Fibroblast of skin of back (primary cell): ENCODE measurements at places on chromosomes 12 and 14.

DNA sequence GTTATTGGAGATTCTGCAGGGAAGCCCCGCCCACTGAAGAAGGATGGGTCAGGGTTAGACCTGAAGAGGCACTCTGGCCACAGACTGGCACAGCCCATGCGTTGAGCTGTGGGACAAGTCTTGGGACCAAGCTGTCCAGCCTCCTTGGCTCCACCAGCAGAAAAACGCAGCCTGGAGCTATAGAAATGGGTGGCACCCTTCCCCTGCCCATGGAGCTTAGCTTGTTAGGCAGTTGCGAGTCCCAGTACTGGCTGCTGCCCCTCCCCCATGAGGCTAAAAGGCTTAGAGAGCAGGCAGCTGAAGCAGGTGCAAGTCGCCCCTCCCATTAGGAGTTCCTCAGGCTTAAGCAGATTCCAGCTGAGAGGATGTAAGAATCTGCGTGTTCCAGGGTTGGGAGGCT lies 1124.0 kb upstream of the TMEM132C start:
- no peak for DNase-seq

GRCh38 chr12:109840305-109841074 lies 7.3 kb upstream of the TRPV4 start:
- no peak for DNase-seq

- DNase-seq: no peak
Measured at GRCh38 chr12:43884683-43885410, 49.0 kb downstream of the TMEM117 start.

DNA sequence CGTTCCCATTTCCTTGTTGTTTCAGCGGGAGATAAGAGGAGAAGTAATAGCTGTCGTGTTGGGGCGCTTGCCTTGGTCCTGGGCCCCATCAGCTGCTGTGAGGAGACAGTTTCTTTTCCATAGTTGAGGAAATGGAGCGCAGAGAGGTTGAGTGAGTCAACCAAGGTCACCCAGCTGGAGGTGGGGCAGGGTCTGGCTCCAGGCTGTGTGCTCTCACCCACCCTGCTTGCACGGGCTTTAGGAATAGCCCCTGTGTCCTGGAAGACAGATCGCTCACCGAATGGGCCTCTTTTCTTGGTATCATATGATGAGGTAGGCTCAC lies 165.7 kb upstream of the RTL1 start:
- DNase-seq: no peak

GRCh38 chr14:55955175-55955574 lies 163.0 kb upstream of the PELI2 start:
- DNase-seq: no peak
